ENCODE measurements at places on chromosomes 2 and 18.

DNA sequence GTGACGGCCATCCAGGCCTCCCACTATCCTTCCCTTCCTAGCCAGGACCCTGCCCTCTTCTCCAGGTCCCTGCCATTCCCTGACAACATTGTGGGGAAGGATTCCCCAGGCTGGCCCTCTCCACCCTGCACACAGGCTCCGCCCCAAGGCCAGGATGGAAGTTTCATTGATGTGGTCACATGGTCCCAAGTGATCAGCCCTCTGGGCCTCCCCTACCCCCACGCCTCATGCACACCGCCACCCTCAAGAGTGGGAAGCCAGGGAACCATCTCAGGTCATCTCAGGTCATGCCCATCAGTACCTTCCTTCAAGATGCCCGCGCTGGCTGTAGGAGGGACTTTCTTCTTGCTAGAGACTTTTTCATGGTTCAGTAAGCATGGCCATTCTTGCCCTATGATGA is 514.8 kb upstream of the RAB6C start:
- DNase-seq = no peak

- no peak for DNase-seq
Observed at GRCh38 chr2:15762449-15762848, 170.8 kb downstream of the DDX1 start.

DNA sequence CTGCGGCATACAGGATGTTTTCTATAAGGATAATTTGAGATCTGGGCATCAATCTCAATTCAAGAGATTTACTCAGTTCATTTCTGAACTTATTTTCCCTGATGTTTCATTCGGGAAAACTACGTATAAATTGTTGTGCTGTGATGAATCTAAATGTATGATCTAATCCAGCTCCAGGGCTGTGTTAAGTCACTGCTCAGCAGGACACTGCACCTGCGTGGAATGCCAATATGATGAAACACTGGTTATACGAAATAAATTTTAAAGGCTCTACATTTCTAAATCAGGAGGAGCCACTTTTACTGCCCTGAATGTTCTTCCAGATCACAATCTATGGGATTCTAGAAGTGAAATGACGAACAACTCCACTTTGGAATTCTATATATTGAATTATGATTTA is 259.0 kb downstream of the HNMT start:
- no peak for DNase-seq

GRCh38 chr18:79396431-79397246 is 909 bp downstream of the NFATC1 start:
- no peak for DNase-seq

- no peak for DNase-seq
Observed at GRCh38 chr18:43525169-43525568, 247.9 kb upstream of the SYT4 start.

- DNase-seq = no peak
Observed at GRCh38 chr2:74255660-74256213, 57.3 kb downstream of the MTHFD2 start.

DNA sequence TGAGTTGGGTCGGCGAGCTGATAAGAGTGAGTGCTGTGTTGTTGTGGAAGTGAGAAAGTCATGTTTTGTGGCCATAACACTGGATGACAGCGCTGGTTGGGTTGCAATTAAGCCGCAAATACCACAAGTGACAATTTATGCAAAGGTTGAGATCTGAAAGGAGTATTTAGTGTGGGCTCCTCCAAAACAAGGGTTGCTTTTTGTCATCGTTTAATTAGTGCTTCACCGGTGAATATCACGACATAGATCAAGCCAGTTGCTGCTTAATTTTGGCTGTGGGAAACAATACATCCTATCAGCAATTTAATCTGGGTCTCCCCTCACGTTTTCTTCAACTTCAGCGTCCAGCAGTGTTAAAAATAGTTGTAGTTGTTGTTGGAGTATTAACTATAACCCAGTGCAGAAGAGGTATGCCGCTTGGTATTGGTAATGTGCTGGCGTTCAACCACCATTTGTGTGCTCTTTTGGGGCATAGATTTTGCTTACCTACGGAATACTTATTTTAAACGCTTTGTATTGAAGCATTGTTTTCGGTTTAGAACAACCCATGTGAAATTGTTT is 662 bp downstream of the ACVR2A start:
- DNase-seq = no peak

GRCh38 chr2:178277741-178278197 is 83.5 kb downstream of the OSBPL6 start:
- no peak for DNase-seq

DNA sequence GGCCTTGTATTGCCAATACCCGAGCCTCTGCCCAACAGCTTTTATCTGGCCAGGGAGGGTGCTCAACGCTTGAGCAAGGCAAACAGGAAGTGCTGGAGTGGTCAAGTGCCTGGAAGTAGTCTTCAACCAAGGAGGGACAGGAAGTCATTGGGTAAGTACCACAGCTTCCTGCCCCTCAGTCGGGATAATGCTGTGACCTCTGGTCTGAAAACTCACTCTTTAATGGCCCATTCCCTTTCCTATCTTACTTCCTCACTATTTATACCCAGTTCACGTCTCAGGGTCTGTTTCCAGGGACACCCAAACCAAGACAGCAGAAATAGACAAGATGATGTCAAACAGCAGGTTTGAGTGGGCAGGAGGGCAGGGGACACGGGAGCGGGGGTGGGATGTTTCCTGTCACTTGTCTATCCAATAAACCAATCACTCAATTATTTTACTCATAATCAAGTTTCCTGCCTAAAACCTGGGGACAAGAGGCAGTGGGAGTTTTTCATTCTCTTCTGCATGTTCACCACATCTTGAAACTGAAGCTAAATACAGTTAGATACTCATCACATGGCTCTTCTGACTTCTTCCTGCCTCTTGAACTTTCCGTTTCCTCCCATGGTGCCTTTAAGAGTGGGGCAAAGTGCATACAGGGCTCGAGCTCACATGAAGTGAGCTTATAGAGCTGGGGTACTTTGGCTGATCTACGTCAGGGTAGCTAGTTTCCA is 68.9 kb upstream of the CAB39 start:
- DNase-seq = peak; percentile 37

DNA sequence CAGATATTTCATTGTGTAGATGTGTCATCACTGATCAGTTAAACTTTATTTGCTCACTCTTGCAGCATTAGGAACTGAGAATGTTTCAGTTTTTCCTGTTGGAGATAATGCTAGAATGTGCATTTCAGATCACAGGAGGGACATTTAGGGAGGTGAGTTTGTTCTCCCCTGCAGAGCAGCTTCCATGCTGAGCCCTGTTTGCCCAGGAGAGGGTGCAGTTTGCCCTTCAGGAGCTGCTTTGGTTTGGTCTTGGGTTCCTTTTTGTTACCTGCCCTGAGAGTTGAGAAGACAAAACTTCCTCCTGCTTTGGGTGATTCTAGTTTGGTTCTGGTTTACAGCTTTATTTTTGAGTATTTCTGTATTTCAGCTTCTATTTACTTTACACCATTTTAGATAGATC is 49.9 kb downstream of the DGKD start:
- DNase-seq = no peak

DNA sequence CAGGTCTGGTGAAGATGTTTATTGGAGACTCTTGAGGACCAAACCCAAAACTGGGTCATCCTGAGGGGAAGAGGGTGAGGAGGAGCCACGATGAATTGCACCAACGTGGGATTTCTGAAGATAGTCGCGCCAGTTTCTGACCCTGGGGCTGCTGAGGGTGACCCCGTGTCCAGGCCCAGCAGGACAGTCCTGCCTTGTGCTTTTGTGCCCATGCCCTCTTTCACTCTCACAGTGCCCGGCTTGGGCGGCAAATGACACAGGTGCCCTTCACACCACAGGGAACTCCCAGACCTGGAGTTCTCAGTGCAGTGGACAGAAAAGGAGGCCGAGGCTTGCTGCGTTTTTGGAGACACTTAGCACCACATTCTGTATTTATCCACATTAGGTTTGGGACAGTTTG is 15.5 kb upstream of the KIF1A start:
- DNase-seq = no peak

- no peak for DNase-seq
Observed at GRCh38 chr2:3914241-3914640, 210.9 kb downstream of the DCDC2C start.

GRCh38 chr2:128736689-128737545 is 418.2 kb upstream of the HS6ST1 start:
- DNase-seq = peak; percentile 90

DNA sequence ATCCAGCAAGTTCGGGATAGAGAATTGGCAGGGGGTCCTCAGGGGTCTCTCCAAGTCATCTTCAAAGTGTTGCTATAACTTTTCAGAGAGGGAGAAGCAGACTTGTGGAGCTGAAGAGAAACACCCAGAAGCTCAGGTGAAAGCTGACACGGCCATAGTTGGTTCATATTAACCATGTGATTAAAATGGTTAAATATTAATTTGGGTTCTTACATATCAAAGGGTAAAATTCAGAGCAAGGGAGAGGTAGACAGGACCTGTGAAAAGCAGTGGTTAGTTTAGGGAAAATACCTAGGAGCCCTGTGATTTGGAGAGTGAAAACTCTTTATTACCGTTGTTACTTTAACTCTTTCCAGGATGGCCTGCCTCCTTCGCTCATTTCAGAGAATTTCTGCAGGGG is at the start of gene UGT1A6:
Gene UGT1A6 (plus strand): TSS at position 243 of the 400 bp plus-strand sequence. CDS start 115 bp downstream, at position 358.
- no peak for DNase-seq

DNA sequence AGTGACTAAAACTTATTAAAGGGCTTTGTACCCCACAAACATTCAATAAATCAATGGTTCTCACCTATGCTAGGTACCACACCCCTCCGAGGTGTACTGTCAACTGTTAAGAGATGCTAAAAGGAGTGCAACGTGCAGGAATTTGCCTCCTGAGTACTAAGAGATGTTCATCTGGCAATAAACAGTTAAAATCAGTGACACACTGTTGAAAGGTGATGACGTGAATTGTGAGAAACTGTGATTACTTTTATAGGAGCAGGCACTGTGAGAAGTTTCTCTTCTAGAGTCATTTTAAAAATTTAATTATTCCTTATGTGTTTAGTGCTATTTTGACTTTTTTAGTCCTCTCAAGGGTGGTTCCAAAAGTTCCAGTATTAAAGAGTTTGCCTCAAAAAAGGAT is 61.0 kb downstream of the PDE1A start:
- no peak for DNase-seq

GRCh38 chr2:137251045-137251444 is 485.7 kb downstream of the THSD7B start:
- DNase-seq = no peak

DNA sequence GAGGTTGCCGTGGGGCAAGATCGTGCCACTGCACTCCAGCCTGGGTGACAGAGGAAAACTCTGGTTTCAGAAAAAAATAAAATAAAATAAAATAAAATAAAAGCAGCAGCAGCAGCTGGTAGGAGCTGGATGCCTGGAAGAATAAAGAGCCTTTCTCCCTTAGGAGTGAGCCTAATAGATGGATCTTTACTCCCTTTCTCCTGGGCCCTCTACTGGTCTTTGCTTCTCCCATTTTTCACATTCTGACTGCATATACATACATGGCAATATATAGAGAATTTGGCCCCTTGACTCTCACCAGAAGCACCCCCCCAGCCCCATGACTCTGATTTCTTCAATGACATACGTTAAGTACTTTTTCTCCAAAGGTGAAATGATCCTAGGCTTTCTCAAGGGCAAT is 9.8 kb upstream of the MALT1 start:
- no peak for DNase-seq

DNA sequence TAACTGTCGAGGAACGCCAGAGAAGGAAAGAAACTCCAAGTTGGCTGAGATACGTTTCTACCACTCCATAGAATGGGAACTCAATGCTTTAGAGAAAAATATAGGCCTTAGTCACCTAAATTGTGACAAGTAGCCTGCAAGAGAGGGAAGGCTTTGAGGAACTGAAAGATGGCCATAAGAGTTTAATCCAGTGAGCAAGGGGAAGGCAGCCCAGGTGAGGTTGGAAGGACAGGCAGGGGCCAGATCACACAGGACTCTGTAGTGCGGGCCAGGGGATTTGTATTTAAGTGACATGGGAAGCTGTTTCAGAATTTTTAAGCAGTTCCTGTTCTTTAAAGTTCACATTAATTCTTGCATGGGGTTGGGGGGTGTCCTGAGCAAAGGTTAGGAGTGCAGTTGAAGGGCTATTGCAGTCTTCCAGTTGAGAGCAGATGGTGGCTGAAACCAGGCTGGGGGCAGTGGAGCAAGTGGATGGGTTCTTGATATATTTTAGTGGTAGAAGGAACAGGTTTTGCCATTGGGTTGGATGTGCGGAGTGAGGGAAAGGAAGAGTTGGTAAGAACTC is 138.9 kb upstream of the PELI1 start:
- no peak for DNase-seq

DNA sequence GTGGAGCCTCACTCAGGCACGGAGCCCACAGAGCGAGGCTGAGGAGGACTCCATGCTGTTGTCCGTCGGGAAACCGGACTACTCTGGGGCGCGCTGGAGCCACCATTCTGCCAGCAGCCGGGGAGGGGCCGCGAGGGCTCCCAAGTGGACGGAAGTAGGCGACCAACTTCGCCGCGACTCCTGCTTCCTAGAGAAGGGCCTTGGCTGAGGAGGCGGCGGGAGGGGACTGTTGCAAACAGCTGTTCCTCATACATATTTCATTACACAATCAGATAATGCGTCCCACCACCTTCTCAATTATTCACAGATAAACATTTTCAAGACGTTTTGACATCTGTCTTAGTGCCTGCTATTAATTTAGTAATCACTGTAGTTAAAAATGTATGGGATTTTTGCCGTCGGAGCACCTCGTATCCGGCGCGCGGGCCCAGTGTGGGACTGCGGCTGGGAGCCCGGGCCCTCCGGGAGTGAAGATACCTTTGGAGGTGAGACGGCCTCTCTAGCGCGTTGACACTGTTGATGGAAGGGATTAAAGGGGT is 11.7 kb upstream of the SIX3 start:
- no peak for DNase-seq

DNA sequence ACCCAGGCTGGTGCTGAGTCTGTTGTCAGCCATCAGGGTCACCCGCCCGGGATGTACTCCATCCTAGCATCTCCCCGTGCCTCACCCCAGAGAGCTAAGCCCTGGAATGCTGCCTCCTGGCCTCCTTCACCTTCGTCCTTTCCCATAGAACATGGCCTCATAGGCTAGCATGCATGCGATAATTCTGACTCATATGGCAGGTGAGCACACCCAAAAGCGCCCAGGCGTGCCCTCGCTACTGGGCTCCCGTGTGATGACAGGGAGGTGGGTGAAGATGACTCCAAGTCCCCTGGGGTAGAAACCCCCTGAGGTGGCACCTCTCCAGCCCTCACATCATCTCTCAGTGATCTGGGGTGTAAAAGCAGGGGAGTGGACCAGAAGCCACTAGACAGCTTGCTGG is 7.3 kb downstream of the SPR start:
- no peak for DNase-seq

DNA sequence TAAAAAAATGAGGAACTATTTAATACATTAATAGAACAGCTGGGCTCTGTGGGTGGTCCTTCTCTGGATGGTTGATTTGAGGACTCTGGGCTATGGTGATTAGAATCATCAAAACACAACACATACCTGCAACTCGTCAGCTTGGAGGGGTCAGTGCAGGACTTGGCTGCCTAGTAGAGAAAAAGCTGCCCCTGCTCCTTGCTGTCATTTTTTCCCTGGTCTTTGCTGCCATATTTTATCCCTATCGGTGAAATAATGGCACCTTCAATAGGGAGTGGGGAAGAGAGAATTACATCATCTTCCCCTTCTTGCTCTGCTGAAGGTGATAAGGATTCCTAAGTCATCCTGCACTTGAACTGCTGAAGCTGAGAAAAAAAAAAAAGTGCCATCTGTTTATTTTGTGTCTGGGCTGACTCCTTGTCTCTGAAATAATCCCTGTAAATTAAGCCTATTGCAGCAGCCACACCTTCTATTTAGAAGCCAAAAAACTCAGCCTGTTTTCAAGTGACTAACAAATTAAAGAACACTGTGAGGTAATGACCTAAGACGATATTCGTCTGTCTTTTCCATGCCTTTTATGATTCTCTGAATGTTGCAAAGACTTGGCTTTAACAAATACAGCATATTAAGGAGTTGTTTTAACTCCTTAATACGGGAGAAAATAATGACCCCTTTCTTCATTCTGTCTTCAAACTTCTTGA is 89.3 kb downstream of the ACVR1 start:
- DNase-seq = no peak

Data from adrenal gland (tissue), 19 donors.